NCI-H2171 treated with DMSO at 0.1 percent for 48 hours (cell line): ENCODE measurements at places on chromosomes 4 and X.

GRCh38 chr4:114257501-114257900, 278.1 kb upstream of the ARSJ start:
- DNase-seq, result no peak

DNA sequence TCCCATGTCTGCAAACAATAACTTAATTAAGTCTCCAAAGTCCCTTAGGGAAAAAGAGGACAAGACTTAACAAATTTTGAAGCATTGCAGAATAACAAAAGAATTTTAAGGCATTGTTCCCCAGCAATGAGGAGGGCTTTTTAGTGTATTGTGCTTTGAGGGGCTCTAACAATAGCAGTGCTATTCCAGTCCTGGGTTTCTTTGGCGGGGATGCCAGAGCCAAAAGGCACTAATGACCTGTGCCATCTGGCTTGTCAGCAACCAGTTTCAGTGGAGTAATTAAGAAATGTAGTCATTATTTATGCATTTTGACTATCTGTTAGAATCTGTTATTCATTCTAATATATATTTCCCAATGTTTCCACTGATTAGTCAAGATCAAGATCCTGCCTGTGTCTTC, 575.4 kb downstream of the SPRY1 start:
- no peak for DNase-seq

GRCh38 chr4:99151452-99151851, 7.4 kb upstream of the ADH4 start:
- DNase-seq, result no peak

GRCh38 chr4:185192059-185192458, 11.7 kb downstream of the CFAP97 start:
- DNase-seq, result no peak

- no peak for DNase-seq
Observed at GRCh38 chrX:49147936-49148335, 14.6 kb upstream of the MAGIX start.

GRCh38 chr4:169583563-169583962, 28.8 kb downstream of the NEK1 start:
- DNase-seq, result no peak

DNA sequence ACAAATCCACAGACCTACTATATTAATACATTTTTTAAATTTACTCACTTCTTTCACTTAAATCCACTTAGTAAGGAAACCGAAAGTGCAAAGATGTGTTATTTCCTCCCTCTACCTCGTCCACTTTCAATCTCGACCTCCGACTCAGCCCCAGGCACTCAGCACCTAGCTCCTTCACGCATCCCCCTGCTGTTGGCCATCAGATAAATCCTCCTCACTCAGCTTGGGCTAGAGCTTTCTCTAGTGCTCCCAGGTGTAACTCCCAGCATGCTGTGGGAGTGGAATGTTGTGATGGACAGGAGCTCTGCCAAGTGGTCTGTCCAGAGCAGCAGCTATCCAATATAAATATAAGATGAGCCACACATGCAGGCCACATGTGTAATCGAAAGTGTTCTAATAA, 26.7 kb upstream of the TEC start:
- no peak for DNase-seq

- DNase-seq, result no peak
Observed at GRCh38 chr4:91577864-91578263, 725.9 kb upstream of the GRID2 start.

DNA sequence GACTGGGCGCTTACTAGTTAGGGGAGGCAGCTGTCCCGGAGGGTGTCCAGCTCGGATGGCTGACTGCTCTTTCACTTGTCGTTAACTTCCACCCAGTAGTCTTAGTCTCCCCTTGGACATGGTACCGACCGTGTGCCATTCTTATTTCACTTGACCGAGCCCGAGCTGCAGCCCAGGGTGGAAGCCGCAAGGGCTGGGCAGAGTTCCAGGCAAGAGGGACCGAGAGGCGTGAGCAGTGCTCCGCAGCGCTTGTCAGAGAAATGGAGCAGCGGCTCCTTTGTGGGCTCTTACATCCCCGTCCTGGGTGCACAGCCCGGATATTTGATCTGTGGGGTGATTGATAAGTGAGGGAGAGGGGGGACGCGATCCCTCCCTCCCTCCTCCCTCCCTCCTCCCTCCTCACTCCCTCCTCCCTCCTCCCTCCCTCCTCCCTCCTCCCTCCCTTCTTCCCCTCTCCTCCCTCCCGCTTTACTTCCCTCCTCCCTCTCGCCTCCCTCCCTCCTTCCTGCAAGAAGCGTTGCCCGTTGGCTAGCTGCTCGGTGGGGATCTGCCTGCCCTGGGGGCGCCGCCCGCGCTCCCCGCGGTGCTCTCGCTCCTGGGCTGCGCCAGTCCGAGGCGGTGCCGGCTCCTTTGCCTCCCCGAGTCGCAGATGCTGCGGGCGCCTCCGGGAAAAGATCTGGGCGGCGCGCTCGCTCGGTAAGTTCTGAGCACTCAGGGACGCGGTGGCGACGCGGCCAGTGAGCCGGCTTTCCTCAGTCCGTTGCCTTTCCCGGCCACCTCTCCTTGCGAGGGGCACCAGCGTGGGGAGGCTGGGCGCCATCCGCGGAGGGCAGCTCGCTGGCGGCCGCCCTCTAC, at the start of gene SLITRK2:
Gene SLITRK2 (plus strand): TSS at position 499 of the 855 bp plus-strand sequence. CDS start 4,597 bp downstream, outside the sequence.
- DNase-seq, result no peak

GRCh38 chr4:74624351-74625151, 169.8 kb downstream of the BTC start:
- no peak for DNase-seq

DNA sequence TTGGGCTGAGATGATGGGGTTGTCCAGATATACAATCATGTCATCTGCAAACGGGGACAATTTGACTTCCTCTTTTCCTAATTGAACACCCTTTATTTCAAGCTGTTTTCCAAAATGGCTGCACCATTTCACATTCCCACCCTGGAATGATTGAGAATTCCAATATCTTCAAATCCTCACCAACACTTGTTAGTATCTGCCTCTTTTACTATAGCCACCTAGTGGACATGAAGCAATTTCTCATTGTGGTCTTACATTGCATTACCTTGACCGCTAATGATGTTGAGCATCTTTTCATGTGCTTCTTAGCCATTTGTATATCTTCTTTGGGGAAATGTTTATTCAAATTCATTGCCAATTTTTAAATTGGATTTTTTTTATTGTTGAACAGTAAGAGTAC, 364.8 kb downstream of the SMARCA1 start:
- DNase-seq, result no peak

DNA sequence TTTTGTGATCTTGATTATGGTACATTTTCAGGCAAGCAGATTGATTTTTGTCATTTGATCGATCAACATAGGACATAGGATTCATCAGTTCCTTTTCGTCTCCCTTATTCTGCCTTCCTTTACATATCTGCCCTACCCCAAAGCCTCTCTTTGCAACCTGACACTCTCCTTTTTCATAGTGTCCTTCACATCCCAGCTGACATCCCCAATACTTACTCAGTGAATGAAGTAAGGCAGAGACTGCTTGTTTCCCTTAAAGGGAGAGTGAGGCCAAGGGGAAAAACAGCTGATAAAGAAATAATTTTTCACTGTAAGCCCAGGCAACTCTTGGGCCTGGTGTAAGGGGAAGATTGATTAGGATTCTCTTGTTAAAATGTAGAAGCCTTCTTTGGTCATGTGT, 69.8 kb downstream of the GBA3 start:
- DNase-seq, result no peak

DNA sequence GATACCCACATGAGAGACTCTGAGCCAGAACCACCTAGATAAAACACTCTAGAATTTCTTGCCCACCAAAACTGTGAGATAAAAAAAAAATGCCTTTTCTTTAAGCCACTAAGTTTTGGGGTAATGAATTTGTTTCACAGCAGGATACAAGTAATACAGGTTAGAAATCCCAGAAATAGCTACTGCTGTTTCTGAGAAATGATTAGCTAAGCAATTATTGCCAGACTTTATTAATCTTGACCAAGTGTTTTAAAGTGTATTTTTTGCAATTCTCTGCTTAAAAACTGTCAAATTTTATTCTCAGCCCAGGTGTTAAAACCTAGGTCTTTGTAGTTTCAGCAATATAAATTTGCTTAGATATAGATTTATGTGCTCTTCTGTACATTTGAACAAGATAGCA, 58.6 kb upstream of the CAPN6 start:
- no peak for DNase-seq
